ENCODE measurements at places on chromosomes 5 and 9.

- peak; percentile 78 for DNase-seq
Observed at GRCh38 chr9:20022410-20022809, 233.6 kb upstream of the SLC24A2 start.

GRCh38 chr5:52825826-52826225 is 38.1 kb downstream of the ITGA1 start:
- no peak for DNase-seq

DNA sequence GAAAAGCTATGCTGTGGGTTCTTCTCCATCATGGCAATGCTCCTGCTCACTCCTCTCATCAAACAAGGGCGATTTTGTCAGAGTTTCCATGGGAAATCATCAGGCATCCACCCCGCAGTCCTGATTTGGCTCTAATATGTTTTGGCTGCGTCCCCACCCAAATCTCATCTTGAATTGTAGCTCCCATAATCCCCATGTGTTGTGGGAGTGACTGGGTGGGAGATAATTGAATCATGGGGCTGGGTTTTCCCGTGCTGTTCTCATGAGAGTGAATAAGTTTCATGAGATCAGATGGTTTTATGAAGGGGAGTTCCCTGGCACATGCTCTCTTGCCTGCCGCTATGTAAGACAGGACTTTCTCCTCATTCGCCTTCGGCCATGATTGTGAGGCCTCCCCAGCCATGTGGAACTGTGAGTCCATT is 163.8 kb downstream of the GADD45G start:
- DNase-seq = no peak

DNA sequence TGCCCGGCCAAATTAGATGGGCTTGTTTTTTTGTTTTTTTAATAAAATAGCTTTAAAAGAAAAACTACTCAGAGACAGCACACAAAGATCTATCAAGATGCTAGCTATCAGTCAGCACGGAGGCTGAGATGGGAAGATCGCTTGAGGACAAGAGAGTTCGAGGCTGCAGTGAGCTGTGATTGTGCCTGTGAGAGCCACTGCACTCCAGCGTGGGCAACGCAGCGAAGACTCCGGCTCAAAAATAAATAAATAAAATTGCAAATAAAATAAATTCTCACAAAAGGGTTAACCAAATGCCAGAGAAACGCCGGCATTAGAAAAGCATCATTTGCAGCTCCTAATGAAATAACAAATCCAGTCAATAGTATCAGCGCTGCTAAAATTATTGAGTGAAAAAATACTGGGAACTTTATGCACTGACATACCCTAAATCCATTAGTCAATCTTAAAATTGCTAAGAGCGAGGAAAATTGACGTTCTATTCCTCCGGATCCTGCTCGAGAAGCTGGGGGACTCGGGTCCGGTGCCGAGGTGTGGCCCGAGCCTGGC is 681 bp downstream of the CPLANE1 start:
- peak; percentile 56 for DNase-seq

- DNase-seq = no peak
Observed at GRCh38 chr5:32541241-32541640, 44.1 kb upstream of the SUB1 start.

DNA sequence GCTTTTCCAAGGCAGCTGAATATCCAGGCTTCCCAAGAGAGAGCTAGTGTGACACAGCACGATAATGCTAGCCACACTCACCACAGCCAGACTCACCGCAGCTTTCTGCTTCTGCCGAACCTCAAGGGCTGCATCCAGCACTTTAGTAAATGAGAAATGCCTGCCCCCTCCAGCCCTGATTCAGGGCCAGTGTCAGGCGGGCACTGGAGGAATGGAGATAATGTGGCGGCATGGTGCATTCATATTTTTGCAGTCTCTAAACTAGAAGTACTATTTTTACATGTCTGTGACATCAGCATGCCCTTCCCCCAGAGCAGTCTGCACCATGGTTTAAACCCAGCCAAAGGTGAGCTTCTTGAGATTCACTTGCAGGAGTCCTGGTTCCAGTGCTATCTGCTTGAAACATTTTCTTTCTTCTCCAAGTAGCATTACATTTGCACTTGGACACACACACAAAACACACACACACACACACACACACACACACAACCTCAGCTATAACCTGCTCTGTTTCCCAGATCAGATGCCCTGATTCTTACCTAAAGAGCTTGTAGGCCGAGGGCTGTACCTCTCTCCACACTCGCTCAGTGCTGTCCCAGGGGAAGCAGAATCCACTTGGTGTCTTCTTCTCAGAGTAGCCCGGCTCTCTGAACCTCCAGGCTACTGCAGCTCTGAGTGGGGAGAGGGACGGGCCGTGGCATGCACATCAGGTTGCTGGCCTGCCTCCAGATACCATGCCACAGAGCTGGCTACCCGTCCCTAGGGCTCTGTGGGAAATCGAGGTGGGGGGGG is at the start of gene FGF1:
FGF1 (minus strand) TSS at position 673 of the 792 bp plus-strand sequence. CDS start 71,963 bp downstream, outside the sequence.
- no peak for DNase-seq

- DNase-seq = peak; percentile 47
Observed at GRCh38 chr5:91229031-91229727, 153.9 kb downstream of the ARRDC3 start.

- DNase-seq = no peak
Observed at GRCh38 chr9:21557428-21557768, 75.3 kb upstream of the IFNE start.

DNA sequence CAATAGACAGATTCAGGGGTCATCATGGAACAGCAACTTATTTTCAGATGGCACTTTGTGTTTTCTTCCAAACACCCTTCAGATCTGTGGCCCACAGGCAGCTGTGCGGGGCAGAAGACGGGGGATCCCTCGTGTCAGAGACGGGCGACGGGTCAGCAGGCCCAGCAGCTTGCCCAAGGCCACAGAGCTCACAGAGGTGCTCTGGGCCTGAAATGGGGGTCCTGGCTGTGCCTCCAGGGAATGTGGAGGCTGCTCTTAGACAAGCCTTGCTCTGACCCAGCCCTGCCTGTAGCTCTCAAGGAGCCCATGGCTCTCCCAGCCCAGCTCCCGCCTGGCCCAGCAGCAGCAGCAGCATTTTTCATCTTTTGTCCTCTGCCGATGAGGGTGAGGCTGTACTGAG is 40.9 kb upstream of the SARDH start:
- DNase-seq = no peak

DNA sequence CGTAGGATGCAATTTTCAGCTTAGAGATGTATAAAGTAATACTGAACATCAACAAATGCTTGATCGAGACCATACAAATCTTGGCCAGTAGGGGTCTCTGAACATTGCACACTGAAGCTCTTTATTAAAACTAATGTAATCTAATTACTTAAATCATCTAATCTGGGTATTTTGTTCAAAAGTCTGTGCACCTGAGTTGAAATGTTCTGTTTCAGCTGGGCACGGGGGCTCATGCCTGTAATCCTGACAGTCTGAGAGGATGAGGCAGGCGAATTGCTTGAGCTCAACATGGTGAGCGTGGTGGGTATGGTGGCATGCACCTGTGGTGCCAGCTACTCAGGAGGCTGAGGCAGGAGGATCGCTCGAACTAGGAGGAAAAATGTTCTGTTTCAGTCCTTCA is 41.0 kb downstream of the ESM1 start:
- DNase-seq = peak; percentile 59

DNA sequence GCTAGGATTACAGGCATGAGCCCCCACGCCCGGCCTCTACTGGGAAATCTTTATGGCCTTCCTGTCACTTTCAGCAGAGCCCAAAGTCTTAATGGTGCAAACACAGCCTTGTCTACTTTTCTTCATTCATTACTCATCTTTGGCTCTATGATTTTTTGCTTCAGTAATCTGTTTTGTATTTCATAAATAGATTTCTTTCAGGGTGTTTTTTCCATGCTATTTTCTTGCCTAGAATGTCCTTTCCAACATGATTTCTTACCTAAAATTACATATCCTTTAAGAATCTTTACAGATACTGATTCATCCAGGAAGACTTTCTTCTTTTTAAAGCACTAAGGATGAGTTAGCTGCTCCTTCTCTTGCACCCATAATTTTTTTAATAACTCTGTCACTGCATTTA is 213.0 kb downstream of the TAF11L14 start:
- DNase-seq = no peak

GRCh38 chr5:132661231-132662003 is 3.4 kb downstream of the IL13 start:
- peak; percentile 12 for DNase-seq

- DNase-seq = no peak
Observed at GRCh38 chr5:143453720-143454119, 50.2 kb upstream of the NR3C1 start.

- DNase-seq = no peak
Observed at GRCh38 chr5:101785090-101785489, 511.0 kb downstream of the SLCO4C1 start.

DNA sequence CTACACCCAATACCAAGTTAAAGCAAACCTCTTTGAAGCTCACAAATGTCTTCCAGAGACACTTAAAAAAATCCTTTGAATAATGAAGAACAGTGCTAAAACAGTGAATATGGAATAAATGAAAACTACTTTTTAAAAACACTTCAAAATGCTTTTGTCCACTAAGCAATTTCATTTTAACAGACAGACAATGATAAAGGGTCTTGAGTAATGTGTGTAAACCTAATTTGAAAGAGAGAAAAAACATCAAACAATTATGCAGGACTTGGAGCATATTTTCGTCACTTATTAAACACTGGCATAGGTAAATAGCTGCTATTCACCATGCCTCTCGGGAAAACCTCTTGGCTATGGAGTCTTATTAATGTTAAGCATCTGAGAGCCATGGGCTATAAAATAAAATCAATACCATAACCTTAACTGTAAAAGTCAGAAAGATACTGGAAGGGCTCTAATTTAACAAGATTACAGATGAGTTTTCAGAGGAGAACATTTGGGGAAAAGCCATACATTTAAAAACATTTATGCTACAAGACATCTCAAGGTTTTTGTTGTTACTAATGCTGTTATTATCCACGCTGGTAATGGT is 177.8 kb downstream of the NFIB start:
- DNase-seq = no peak

- no peak for DNase-seq
Observed at GRCh38 chr9:131203431-131204218, 72.7 kb downstream of the FAM78A start.

GRCh38 chr9:107648153-107648715 is 158.7 kb upstream of the KLF4 start:
- DNase-seq = peak; percentile 52

DNA sequence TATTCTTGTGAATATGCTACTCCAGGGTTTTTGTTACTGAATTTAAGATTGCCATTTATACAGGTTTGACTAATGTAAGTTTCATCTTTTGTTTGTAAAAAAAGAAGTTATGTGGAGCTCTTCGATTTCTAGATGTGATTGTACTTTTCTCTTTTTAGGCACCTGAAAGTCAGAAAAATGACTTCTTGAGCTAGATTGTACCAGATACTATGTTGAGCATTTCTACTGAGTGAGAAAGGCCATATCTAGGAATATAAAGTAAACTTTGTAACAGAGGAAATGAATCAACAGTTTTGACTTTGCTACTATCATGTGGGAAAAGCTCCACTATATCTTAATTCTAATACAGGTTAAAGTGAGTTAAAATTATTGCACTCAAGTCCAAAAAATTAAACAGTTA is 25.1 kb downstream of the SMC5 start:
- no peak for DNase-seq

DNA sequence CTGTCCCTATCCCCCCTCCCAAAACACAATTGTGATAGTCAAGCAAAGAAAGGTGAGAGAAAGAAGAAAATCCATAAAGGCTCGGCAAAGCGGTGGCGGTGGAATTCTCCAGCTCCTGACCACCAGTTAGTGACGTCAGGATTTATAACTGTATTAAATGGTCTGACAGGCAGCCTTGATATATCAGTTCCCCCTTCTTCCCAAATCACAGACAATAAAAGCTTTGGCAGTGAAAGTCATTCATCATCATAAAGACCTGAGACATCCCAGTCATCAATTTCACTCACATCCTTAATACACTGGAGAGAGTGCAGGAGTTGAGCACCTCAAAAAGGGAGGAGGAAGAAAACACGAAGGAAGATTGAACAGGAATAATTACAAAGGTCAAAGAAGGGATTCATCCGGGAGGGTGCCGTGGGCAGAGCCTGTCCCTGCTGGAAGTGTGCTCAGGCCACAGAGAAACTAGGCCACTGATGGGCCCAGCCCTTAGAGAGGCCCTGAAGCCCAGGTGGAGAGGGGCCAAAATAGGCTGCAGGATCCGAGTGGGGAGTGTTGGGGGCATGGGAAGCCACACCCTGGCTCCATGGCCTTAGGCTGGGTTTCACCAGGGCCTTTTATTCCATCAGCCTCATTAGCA is 131.9 kb downstream of the PAX5 start:
- DNase-seq = no peak

GRCh38 chr9:29822458-29822857 is 2249.2 kb upstream of the C9orf72 start:
- DNase-seq = no peak

DNA sequence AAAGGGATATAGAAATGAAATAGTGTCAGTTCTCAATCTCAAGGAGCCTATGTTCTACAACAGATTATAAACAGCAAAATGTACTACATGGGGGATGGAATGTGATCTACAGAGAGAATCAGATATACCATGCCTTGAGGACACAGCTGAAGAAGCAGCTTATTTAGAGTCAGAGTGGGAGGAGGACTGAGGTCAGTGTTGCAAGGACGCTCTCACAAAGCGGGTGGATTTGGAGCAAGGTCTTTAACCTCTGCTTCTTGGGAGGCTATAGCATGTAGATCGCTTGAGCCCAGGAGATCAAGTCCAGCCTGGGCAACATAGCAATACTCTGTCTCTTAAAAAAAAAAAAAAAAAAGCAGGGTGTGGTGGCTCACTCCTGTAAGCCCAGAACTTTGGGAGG is 32.8 kb upstream of the PLIN2 start:
- DNase-seq = no peak

DNA sequence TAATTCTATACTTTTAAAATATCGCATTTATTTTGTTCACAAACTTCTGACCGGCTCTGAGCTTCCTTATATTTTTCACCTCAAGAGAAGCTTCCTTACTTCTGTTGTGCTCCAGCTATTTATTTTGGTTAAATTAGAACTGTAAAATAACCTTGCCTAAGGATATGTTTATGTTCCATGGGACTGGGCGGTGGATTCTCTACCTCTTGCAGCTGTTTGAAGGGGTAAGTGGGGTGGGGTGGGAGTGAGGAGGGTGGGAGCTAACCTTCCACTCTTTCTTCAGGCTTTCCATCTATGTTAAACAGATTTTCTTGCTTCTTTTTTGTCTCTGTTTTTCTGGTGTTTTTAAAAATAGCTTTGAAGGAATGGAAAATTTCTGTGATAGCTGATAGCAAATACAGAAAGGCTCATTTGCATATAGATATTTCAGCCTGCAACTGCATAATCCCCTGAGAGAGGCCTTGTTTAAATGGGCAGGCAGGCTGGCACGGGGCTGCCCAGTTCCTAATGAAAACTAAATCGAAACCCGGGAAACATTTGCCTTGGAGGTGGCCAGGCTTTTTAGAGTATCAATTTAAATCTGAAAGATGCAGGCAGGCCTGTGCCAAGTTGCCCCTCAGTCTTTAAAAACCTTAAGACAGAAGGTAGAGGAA is 122.1 kb upstream of the DMAC1 start:
- DNase-seq = no peak

- DNase-seq = peak; percentile 81
Observed at GRCh38 chr5:142325725-142326479, 1.1 kb upstream of the SPRY4 start.

- no peak for DNase-seq
Observed at GRCh38 chr5:2680979-2681378, 70.5 kb downstream of the IRX2 start.

- peak; percentile 94 for DNase-seq
Observed at GRCh38 chr5:16593013-16593412, 23.8 kb downstream of the RETREG1 start.

GRCh38 chr9:125586172-125586511 is 120.9 kb downstream of the MAPKAP1 start:
- no peak for DNase-seq

- peak; percentile 94 for DNase-seq
Observed at GRCh38 chr5:96256795-96257470, 176.1 kb downstream of the PCSK1 start.
